ENCODE measurements at places on chromosomes 5 and 9. TPM values are rescaled to one million over a fixed set of nuclear protein-coding genes. Genes with fewer than 3 reads are reported as not detected.

C9orf50 gene
- not detected for total RNA-seq

EIF4E1B gene
- not detected for total RNA-seq

FNIP1 gene
- 35.1 TPM for total RNA-seq

GRCh38 chr9:107547772-107548297 is 58.3 kb upstream of the KLF4 start:
- H3K4me3 ChIP-seq, result no peak overlapping the region
- peaks cover 20% of the 10 kb centered on the region for H3K4me1 ChIP-seq
- no peak for DNase-seq

Measured in heart left ventricle (tissue), 16 donors.